ENCODE measurements at places on chromosomes 2 and 18. TPM values are rescaled to one million over a fixed set of nuclear protein-coding genes. Genes with fewer than 3 reads are reported as not detected.

GRCh38 chr18:35641916-35642315, 60.4 kb downstream of the GALNT1 start:
- ATAC-seq, result no peak

GRCh38 chr2:85681372-85681763, 12.8 kb upstream of the GNLY start:
- no peak for ATAC-seq

GRCh38 chr2:15670469-15670868, 78.8 kb downstream of the DDX1 start:
- no peak for ATAC-seq

- ATAC-seq, result no peak
Observed at GRCh38 chr18:38693104-38693503, 1127.5 kb upstream of the CELF4 start.

The HOXD3 gene
- total RNA-seq, result 1.8 TPM

- no peak for ATAC-seq
Observed at GRCh38 chr2:14677039-14677438, 44.5 kb downstream of the LRATD1 start.

DNA sequence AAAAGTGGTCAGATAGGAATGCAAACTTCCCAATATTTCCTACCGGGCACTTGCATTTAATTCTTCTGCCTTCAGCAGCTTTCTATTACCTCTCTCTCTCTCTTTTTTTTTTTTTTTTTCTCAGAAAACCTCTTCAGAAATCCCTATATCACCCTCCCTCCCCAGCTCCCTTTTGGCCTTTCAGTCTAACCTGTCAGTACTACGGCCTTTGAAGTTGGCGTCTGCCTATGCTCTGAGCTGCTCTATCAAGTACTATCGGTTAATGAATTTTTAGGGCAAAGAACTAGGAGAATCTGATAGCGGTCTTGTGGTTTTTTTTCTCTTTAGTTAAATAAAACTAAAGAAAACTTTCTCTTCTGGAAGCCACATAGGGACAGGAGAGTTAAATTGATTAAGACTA, 122.4 kb upstream of the MAPRE2 start:
- no peak for ATAC-seq

DNA sequence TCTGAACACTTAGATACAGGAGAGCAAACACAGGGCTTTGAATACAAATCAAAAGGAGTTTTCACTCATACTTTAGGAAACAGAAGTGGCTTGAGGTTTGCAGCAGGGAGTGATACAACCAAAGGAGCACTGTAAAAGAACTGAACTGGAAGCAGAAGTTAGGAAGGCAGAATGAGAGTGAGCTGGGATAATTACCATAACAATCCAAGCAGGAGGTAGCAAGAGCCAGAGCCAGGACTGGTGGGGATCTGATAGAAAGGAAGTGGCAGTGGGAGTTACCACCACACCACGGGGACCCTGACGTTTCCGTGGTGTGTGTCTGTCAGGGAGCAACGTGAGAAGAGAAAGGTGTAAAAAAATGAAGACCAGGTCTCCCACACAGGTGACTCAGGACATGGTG, 81.3 kb upstream of the EPB41L3 start:
- ATAC-seq, result no peak

The MSH6 gene
- total RNA-seq, result 46.4 TPM

The OSR1 gene
- 75.0 TPM for total RNA-seq

- no peak for ATAC-seq
Observed at GRCh38 chr2:33214857-33215256, 261.6 kb upstream of the RASGRP3 start.

The SERPINB12 gene
- not detected for total RNA-seq

The RNF152 gene
- total RNA-seq, result 9.4 TPM

DNA sequence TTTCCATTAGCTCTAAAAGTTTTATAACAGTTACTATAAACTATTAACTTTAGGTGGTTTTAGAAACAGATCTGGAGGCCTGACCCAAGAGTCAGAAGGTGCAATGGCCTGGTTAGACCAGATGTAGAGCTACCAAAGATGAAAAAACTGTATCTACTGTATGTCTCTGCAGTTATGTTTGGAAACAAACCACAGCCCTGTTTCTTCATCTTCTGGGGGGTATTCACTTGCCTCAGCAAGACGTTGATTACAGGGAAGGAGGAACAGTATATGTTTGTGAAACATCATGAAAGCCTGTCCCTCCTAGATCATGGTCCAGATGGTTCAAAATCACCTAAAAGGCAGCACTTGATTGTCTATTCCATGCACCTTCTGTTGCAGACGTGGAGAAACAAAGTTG, 220.2 kb downstream of the SUCLG1 start:
- no peak for ATAC-seq

The CD8B gene
- total RNA-seq, result 1.6 TPM

DNA sequence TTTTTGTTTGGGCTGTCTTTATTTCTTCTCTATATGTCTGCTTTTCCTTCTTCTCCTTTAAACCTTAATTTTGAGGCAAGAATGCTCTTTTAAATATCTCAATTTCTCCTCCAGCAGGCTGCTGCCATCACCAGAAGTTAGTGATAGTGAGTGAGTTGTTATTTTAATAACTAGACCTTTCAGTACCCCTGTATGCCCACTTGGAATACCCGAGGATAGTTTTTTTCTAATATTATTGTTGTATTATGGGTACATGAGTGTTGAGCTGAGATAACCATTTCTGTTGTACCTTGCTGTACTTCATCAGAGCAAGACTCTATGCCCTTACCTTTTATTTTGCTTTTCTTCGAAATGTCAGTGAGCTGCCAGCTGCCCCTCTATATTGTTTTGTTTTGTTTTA, 50.1 kb downstream of the PPM1B start:
- ATAC-seq, result no peak

The CRYGD gene
- not detected for total RNA-seq

DNA sequence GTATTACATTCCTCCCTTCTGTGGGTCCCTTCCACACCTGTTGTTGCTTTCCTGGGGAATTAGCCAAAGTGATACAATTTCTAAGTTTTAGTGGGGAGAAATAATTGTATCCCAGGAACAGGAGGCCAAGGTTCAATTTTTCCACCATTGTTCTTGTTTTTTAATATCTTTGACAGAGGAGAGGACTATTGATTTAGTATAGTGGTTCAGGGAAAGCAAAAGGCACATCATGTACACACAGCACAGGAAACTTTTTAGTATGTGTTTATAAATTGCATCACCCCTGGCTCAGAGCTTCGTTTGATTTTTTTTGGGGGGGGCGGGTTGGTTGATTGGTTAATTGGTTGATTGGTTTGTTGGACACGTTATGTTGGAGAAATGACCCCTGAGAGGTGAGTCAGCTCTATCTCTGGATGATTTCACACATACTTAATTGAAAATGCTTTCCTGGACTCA, 431.6 kb downstream of the PID1 start:
- peak; percentile 76 for ATAC-seq

GRCh38 chr2:133515271-133515670, 53.0 kb downstream of the NCKAP5 start:
- no peak for ATAC-seq

GRCh38 chr2:144137705-144138428, 382.1 kb downstream of the ZEB2 start:
- no peak for ATAC-seq

The FIGN gene
- total RNA-seq, result 14.5 TPM

The CMPK2 gene
- 3.1 TPM for total RNA-seq

DNA sequence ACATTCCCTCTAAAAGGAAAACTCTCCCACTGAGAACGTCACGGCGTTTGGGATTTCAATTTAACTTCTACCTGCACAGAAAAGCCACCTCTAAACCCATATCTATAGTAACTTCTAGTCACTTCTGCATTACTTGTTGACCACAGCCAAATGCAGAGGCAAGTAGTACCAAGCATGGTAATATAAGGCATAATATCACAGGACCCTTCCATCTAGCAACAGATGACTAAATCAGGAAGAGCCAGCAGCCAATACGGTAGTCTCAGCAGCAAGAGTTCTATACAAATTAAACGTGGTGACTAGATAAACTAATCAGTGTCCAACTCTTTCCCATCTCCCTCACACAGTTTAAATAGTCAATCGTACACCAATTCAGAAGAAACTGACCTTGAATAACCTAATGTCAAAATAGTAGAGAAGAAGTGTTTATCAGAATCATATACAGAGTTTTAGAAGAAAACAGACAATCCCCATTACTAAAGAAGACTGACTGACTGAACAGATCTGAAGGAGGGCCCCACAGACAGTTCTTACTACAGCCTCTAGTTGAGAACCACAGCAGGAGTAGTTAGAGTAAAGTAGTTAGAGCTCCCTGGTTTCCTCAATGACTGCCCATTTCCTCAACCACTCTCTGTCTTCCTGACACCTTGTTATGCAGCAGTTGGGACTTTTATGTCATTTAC, 30.0 kb downstream of the MEMO1 start:
- ATAC-seq, result no peak

The TXNDC2 gene
- not detected for total RNA-seq

DNA sequence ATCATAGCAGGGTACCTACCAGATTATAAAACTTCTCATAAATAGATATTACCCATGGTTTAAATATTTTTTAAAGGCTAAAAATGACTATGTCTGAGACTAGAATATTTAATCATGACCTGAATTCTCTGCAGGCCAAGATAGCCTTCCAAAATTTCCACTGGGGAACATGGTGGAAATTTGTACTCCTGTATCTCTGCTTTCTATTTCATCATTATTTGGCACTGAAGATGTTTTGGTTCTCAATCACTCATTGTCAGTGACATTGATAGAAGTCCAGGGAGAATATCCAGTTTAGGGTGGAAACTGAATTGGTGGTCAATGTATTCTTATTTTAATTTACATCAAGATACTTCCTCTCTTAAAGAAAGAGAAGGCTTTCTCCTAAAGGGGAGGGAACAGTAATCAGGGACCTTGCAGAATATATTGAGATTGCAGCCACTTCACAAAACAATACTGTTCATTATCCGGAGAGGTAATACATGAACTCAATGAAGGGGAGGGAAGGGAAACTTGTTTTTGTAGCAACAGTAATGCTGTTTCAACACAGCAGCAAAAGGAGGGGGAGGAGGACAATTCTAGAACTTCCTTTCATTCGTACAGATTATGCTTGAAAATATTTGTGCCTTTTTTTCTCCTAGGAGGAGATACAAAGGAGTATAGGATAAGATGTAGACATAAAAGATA, 34.1 kb downstream of the EEF1B2 start:
- peak; percentile 63 for ATAC-seq

The PLB1 gene
- 14.5 TPM for total RNA-seq

GRCh38 chr2:146246002-146246735, 1598.7 kb upstream of the ACVR2A start:
- no peak for ATAC-seq

GRCh38 chr18:7760967-7761948, 194.1 kb downstream of the PTPRM start:
- no peak for ATAC-seq

The CAB39 gene
- total RNA-seq, result 104 TPM

DNA sequence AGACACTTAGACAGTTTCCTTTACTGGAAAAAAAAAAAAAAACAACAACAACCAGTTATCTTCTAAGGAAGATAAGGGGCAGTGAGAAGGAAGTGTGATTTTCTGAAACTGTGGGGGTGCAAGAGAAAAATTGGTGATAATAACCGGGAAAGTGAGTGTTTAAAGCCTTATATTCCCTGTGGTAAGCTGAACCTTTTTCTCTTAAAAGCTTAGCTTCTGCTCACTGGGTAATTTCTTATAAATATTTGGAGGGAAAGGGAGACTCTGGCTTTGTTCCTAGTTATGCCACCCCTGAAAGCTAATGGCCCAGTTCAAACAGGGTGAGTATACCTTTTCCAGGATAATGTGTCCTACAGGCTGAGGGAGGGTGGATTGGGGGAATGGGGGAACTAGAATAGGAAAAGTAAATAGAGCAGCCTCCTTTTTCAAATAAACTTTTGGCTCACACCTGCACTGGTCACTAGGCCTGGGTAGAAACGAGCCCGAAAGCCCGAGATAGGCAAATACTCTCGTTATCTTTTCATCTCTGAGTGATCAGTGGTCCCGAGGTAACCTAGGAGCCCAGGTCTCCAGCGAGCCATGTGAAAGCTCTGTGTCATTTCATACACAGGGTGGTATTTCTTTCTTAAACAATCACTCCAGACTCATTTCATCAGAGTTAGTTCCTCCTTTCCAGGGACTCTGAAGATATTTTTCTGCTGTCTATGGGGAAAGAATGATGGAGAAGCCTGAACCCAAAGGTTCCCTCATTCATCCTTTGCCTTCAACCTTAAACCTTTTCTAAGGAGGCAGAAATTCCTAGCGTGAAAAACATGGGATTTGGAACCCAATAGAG, 15.5 kb upstream of the SRBD1 start:
- ATAC-seq, result no peak

The SLC35F5 gene
- total RNA-seq, result 90.3 TPM

The TSPYL6 gene
- not detected for total RNA-seq

The PELI1 gene
- total RNA-seq, result 21.3 TPM

DNA sequence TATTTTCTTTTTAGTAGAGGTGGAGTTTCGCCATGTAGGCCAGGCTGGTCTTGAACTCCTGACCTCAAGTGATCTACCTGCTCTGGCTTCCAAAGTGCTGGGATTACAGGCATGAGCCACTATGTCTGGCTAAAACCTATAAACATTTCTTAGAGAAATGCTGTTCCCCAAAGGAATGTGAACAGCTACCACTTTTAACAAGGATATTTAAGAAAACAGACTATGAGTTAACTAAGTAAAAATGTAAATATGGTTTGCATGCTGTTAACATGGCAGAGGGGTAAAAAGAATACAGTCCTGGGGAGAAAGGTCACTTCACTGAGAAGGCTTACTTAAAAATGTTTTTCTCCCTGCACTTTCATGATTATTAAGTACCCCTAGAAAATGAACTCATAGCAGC, 57.1 kb downstream of the SLC16A14 start:
- no peak for ATAC-seq
